ENCODE measurements at places on chromosomes 13 and 19.

DNA sequence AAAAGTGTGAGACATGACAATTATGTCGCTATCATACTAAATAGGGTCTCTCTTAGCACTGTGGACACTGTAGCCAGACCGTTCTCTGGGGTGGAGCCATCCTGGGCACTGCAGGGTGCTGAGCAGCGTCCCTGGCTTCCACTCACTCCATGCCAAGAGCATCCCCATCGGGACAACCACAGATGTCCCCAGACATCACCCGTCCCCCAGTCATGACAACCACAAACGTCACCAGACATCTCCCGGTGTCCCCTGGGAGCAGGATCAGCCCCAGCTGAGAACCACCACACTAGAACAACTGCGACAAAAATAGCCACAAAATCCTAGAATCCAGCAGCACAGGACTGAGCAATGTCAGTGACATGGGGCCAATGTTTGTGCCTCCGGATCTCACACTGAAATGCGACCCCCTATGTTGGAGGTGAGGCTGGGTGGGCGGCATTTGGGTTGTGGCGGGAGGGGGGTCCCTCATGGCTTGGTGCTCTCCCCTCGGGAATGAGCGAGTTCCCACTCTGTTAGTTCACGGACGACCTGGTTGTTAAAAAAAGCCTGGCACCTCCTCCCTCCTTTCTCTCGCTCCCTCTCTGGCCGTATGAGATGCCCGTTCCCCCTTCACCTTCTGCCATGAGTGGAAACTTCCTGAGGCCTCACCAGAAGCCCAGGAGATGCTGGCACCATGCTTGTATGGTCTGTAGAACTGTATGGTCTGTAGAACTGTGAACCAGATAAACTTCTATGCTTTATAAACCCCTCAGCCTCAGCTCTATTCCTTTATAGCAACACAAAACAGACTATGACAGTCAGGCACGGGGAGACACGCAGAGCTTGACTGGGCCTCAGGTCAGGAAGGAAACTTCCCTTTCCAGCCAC, 93.9 kb downstream of the GADD45B start:
- DNase-seq, result no peak

GRCh38 chr19:15812060-15812722, 3.3 kb downstream of the OR10H1 start:
- no peak for DNase-seq

- no peak for DNase-seq
Measured at GRCh38 chr13:72341904-72342303, 385.5 kb downstream of the MZT1 start.

DNA sequence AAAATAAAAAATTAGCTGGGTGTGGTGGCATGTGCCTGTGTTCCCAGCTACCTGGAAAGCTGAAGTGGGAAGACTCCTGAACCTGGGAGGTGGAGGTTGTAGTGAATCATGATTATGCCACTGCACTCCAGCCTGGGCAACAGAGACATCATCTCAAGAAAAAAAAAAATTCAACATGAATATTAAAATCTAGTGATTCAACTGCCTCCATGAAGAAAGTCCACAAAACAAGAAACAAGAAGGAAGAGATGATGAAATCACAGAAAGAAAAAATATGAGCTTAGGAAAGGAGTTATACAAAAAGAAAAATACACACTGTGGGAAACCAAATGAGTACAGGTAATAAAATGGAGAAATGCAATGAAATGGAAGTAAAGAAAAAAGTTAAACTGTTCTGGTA, 99.6 kb upstream of the SIAH3 start:
- no peak for DNase-seq

All from coronary artery (tissue), 2 donors.